ENCODE measurements at places on chromosomes 16 and 17.
A peak's percentile ranks its signal among the peaks of the same experiment; 100 is the strongest.

DNA sequence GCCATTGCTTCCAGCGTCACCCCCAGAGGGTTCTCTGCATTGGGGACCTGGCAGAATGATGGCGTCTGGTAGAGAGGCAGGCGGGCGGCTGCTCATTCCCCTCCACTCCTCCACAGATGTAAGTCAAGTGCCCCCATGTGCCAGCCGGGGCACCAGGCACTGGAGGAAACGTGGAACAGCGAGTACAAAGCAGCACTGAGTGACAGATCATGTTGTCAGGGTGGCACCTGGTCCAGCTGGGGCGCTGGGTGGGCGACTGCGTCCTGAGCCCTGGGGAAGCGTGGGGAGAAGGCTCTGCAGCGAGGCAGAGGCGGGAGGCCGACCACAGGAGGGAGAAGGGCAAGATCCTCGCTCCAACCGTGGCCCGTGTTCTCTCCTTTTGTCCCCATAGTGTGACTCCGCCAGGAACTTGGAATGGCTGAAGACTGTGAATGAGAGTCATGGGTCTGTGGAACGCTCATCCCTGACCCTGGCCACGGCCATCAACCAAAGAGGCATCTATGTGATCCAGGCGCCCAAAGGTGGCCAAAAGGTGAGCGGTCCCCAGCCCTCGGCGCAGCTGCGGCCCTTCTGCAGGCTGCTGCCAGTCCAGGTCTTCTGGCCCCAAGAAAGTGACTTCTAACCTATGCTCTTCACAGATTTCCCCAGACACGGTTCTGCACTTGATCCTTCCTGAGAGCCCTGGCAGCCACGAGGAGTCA is 76.7 kb downstream of the RNF213 start:
- peak; percentile 54 for DNase-seq

DNA sequence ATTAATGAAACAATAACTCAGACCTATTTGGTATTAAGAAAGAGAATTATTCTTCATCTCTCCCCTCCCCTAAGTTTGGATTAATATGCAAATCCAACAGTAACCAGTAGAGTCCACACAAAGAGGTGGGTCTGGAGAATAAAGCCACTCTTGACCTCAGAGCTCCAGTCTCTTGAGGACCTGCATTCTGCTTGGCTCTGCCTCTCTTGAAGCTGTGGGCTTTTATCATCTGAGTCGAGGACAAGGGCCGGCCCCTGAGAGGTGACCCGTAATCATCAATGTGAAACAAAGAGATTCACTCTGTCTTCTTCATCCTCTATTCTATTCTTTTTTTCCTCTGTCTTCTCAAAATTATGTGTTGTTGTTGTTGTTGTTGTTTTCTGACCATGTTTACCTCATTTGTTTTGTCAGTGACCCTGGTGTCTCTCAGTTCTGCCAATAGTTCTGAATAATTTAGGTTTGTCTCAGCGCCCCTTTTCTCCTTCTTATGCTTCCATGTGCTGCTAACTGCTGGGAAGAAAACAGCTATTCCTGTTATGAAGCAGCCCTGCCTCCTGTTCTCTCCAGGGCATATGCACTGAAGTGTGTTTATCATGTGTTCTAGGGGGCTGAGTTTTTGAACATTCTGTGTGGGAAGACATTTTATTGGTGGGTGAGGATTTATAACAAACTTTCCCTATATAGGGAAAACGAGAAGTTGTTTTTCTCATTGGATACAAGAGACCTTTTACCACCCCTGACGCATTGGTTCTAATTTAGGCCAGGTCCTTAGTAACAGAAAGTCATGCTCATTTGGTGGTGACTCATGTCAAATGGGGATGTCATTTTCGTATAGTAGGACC is 135.8 kb downstream of the TRIM37 start:
- no peak for DNase-seq

- no peak for DNase-seq
These were observed 113.8 kb upstream of the TNRC6C start for GRCh38 chr17:77844681-77845080.

GRCh38 chr17:43521389-43521788 is 24.8 kb downstream of the ETV4 start:
- DNase-seq = no peak

Data from left lung (tissue), 14 donors.